NCI-H187 (cell line): ENCODE measurements at places on chromosomes 7 and 10.
A peak's percentile ranks its signal among the peaks of the same experiment; 100 is the strongest.

GRCh38 chr7:25802473-25802872 is 349.5 kb upstream of the NFE2L3 start:
- DNase-seq, result no peak

DNA sequence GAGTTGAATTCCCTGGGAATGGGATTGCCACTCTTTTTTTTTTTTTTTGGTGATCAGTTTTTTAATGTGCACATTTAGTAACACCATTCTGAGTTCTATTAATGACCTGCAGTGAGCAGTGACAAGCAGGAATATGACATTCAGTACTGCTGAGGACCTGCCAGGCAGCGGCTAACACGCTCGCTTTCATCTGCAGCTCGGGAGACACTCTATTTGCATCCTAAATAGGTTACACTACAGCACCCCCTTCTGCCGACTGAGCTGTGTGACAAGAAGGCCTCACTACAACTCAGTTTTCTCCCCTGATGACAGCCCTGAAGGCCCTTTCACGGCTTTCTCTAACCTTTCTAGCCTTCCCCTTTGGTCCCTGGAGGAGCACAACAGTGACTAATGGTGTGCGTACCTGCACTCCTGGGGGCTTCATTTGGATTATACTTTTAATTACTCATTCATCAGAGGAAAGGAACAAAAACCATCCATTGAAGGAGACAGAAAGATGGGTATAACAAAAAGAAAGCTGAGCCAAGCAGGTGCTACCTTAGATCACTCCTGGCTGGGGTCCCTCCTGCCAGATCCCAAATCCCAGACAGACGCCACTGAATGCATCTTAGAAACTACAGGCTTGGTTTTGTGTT is 872.4 kb downstream of the LRMDA start:
- peak; percentile 69 for DNase-seq

DNA sequence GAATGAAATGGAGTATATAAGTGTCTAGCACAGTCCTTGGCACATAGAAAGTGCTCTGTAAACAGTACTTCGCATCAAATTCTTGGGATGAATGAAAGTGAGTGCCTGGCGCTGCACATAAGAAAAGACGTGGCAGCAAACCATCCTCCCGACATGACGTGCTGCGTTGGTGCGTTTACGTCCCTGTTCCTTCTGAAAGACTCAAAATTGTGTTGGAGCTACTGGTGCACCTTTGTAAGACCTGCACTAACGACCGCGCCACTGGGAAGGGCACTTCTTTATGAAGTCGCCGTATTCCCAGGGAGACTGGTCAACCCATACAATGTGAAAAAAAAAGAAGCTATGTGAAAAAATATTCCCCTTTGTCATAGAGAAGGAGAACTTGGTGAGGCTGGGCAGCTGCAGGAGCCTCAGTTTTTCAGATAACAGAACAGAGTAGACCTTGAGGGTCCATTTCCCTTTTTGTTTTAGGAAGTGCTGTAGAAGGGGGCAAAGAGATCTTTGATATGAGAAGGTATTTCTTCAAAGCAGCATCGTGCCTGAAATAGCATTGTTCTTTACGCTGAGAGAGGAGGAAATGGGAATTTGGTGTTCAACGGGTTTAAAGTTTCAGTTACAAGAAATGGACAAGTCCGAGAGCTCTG is 91.7 kb downstream of the PTPRE start:
- no peak for DNase-seq

DNA sequence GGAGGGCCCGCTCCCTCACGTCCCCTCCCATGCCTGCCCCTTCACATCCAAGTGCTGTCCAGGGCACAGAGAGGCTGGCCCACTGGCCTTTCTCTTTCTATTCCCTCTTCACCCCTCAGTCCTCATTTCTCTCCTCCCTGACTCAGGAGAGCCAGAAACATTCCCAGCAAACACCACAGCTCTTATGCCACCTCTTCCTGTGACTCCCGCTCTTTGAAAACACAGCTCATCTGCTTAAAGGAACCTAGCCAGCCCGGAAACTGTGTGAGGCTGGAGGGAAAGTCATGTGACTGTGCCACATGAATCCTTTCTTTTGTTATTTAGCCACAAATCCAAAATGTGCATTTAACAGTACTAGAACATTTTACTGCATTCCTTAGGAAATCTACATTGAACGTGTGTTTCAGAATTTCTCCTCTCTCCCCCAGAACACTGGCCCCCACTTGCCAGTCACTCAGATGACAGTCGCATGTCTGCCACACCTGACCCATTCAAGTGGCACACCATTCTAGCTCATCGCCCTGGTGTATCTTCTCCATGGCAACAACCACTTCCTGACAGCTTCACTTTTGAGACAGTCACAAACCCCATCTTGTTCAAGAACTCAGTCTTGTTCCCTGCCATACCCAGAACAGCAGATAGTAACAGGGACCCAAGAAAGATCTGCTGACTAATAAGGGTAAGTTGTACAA is 42.8 kb downstream of the GRB10 start:
- DNase-seq, result no peak

DNA sequence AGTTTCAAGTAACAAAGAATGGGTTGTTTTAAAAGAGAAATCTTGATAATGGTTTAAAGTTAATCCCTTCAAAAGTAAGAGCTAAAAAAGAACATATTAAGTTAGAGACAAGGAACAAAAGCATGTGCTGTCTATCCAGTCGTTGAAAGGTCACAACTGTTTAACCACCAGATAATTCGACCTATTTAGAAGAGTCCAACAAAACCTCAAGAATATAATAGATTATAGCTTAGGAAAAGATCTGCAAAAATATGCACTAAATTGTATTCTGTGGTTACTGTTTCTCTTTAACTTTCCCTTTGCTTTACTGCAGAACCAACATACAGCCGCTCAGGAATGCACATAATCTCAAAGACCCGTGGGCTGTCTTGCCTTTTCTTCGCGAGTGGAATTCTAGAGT is 74.9 kb downstream of the PCGF5 start:
- DNase-seq, result no peak

GRCh38 chr10:101400585-101400984 is 46.6 kb downstream of the BTRC start:
- DNase-seq, result no peak

- DNase-seq, result no peak
Measured at GRCh38 chr10:86374664-86375063, 8.1 kb upstream of the GRID1 start.

- no peak for DNase-seq
Measured at GRCh38 chr7:17552952-17553351, 254.5 kb downstream of the AHR start.

- no peak for DNase-seq
Measured at GRCh38 chr7:96527133-96527827, 182.4 kb downstream of the SEM1 start.

DNA sequence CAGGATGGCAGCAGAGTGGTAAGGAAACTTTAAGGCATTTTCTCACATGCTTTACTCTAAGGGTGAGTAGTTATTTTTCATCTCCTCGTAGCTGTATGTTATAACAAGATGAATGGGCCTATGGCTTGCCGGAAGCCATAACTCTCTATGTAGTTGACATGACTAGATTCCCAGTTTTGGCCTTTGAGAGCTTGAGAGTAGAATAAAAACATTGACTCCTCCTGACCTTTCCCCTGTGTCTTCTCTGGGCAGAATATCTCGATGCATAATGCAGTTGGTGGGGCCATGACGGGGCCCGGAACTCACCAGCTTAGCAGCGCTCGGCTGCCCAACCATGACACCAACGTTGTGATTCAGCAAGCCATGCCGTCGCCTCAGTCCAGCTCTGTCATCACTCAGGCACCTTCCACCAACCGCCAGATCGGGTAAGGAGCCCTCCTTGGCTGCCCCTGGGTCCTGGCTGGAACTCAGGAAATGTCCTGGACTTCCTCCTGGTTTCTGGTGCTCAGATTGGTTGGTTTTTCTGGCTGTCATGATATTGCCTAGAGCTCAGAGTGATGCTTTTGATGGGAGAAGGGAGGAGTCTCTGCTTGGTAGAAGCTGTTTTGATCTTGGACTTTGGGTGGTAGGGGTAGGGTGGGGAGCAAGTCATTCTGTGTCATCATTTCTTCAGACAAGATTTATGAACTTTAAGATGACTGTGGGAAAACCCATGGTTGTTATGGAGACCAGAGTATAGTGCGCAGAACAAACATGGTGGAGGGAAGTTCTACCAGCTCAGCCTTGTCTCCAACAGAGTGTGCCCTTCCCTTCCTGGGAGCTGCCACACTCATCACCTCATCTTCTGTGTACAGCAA is 158.0 kb downstream of the CREB5 start:
- no peak for DNase-seq

GRCh38 chr7:80910228-80910627 is 8.6 kb downstream of the SEMA3C start:
- no peak for DNase-seq

GRCh38 chr10:98525969-98526368 is 79.2 kb upstream of the HPS1 start:
- no peak for DNase-seq

DNA sequence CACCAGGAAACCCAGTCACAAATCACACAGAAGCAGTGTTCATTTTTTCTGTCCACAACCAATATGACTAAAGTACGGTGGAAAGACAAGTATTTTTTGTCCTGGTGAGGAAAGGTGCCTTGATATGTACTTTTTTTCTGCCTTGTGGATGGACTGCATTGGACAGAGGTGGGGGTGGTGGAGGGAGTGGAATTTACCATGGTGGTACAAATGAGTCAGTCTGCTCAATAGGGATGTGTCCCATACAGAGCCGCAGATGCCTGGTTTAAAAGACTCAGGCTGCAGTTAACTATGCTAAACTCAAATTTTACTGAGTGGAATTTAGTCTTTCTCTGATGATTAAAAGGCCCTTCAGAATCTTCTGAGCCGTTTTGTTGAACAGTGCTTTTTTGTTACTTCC is 674.5 kb upstream of the GALNT17 start:
- DNase-seq, result no peak

DNA sequence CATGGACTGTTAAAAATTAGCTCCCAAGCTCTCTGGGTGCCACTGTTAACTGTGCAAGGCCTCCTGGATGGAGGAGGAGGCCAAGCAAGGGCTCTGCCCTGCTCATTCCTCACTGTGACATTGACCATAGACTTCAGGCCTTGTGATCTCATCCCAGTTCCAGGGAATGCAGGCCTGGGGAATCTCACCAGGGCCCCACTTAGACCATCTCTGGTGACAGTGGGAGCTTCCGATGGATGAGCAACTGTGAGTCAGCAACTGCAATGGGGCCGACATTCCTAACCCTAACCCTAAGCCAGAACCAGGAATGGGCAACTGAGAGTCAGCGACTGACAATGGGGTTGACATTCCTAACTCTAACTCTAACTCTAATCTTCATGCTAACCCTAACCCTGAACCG is 50.4 kb upstream of the MSMB start:
- DNase-seq, result no peak
